ENCODE measurements at places on chromosomes 1 and 21. TPM values are rescaled to one million over a fixed set of nuclear protein-coding genes. Genes with fewer than 3 reads are reported as not detected.

DNA sequence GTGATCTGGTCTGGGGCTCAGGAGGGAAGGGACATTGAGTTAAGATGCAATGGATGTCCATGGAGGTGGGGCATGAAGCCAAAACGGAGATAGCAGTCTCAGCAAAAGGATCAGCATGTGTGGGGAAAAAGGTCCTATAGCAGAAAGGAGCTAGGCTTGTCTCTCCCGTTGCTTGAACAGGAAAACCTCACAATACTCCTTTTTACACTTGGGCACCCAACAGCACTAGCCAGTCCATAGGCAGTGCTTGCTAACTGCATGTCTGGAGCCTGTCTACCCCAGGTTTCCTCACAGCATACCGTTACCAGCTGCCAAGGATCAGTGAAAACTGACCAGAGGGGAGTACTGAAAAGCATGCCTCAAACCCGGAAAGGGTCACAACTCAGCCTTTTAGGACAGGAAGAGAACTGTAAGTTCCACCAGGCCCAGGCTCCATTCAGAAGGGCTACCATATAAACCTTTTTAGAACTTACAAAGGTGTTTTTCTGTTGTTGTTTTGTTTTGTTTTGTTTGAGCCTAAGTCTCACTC lies 78.6 kb downstream of the JAK1 start:
- DNase-seq = no peak

RIMS3 gene
- polyA plus RNA-seq = 0.33 TPM

GRCh38 chr21:29124645-29125044 lies 5.8 kb upstream of the MAP3K7CL start:
- no peak for DNase-seq

DNA sequence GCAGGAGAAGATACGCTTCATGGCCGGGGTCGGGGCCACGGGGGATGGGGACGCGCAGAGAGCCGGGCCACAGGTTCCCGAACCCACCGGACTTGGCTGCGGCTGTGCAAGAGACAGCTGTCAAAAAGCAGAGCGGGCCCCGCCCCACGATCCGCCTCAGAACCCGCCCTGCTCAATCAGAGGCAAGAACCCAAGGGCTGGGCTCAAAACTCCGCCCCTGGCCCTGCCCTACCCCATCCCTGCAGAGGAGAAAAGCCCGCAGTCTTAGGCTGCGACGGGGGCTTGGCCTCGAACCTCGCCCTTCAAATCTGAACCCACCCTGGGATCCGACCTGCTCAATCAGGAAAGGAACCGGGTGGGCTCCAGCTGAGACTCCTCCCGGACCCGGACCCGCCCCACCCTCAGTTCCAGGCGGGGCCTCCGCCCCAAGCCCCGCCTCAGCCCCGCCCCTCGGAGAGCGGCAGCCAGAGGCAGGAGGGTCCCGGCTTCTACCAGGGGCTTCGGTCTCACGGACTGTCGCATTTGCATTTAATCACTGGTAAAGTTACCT lies at the start of gene ANKRD35:
Gene ANKRD35 (minus strand): TSS at position 129 of the 550 bp plus-strand sequence. CDS start 108 bp downstream, at position 21.
- DNase-seq = no peak

DNA sequence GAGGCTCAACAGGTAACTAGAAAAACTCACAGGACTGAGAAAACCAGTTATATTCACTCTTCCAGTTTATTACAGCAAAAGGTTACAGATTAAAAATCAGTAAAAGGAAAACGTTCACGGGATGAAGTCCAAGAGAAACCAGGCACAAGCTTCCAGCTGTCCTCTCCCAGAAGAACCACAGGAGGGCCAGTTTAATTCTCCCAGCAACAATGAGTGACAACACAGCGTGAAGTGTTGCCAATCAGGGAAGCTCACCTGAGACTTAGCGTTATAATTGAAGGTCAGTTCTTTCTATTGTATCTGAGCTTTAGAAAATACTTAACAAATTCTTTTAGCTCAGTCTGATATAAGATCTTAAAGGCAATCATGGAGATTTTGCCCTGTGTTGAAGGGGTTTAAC lies 65.2 kb upstream of the TNR start:
- DNase-seq = no peak

GRCh38 chr1:180611016-180611930 lies 20.5 kb upstream of the XPR1 start:
- no peak for DNase-seq

C8B gene
- not detected for polyA plus RNA-seq

OLFM3 gene
- not detected for polyA plus RNA-seq

DNA sequence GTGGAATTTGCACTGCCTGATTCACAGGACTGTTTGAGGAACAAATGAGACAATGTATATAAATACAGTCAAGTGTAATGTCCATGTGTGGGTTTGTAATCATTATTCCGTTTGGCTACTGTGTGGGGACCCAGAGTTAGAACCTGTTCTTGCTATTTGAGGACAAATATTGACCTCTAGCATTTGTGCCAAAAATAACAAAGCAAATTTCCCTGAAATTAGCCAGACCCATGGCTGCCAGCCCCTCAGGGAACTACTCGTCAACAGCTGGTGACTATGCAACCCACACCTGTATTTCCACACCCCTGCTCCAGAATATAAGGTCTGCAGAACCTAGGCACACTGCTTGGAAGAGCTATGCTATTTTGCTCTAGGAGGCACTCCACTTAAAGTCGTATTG lies 70.7 kb downstream of the KCNJ6 start:
- no peak for DNase-seq

REN gene
- polyA plus RNA-seq = 0.72 TPM
